ENCODE measurements at places on chromosomes 13 and 19.
A peak's percentile ranks its signal among the peaks of the same experiment; 100 is the strongest.

DNA sequence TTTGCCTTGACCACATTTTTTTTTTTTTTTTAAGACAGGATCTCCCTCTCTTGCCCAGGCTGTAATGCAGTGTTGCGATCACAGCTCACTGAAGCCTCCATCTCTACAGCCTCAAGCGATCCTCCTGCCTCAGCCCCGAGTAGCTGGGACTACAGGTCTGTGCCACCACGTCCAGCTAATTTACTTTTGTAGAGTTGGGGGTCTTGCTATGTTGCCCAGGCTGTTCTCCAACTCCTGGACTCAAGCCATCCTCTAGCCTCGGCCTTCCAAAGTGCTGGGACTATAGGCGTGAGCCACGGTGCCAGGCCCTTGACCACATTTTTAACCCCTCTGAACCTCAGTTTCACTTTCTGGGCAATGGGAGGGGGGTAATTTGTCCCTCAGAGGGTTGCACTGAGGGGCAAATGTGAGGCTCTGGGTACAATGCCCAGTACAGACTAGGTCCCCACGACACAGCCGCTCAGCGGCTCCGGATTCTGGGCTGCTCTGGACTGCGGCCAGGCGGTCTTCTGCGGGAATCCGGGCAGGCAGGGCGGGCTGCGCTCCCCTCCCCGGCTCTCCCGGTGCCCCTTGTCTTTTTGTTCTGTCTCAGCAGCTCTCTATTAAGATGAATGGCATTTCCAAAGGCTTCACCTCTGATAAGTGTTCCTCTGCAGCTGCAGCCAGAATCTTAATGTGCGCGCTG, 3.8 kb upstream of the ALOX5AP start:
- DNase-seq: no peak

DNA sequence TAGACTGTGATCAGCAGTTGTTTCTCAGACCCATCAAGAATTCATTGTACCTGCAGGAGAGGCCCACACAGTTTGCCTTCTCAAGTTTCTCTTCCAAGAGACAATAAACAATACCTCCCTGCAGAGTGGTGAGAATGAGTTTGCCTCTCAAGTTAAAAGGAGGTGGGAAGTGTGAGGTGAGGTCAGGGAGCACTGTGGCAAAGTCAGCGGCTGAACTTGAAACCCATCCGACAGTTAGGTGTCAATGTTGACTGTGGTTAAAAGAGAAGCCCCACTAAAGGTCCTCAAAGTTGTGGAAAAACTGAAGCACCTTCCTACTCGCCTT, 72.9 kb upstream of the TSC22D1 start:
- DNase-seq: no peak

- DNase-seq: no peak
Measured at GRCh38 chr19:5947435-5947834, 30.5 kb downstream of the RANBP3 start.

- DNase-seq: peak; percentile 44
Measured at GRCh38 chr19:14073925-14074838, 1.6 kb downstream of the MISP3 start.

- DNase-seq: peak; percentile 34
Measured at GRCh38 chr19:36605101-36605876, at the start of gene ZNF382. TSS of gene ZNF382 (plus strand) at chr19:36605313. CDS start at chr19:36609915, 4,602 bp downstream.

- DNase-seq: no peak
Measured at GRCh38 chr13:112259511-112259910, 116.6 kb upstream of the SPACA7 start.

- no peak for DNase-seq
Measured at GRCh38 chr13:57665481-57665880, 33.9 kb downstream of the PCDH17 start.

DNA sequence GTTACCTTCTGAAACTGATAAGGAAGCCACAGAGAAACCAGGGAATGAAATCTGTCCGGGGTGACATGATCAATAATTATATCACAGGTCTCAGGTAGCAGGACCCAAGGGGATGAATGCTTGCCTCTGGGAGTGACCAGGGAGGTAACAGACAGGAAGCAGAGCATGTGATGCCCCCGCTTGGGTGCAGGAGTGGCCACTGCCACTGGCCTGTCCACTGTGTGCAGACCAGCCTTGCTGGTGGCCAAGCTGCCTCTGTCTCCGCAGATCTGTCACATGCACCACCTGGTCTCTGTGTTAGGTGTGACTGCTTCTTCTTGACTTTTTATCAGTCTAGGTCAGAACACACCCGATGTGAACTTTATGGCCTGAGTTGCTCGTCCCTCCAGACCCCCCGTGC, 71.8 kb downstream of the PEPD start:
- DNase-seq: no peak

- no peak for DNase-seq
Measured at GRCh38 chr13:101614491-101614890, 162.0 kb downstream of the ITGBL1 start.

DNA sequence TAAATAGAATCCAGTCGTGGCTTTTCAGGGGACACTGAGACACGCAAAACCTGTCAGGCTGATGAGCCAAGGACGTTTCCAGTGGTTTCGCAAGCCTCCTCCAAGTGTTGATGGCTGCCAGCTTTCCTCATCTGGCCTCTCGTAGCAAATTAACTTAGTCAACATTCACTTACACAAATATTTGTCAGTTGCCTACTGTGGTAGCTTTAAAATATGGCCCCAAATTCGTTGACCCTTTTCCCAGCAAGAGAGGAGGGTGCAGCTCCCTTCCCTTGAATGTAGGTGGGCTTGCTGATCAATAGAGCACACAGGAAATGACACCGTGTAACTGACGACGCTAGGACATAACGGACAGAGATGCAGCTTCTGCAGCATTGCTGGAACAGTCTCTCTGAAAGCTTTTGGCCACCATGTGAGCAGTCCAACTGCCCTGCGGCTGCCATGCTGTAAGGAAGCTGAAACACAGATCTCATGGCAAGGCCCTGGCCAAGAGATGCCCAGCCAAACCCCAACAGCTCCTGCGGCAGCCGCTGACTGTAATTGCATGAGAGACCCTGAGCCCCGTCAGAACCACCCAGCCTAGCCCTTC, 5.5 kb upstream of the RANBP3 start:
- DNase-seq: no peak

Data from Calu3 (cell line).